ENCODE measurements at places on chromosomes 5 and 9.

- no peak for DNase-seq
Measured at GRCh38 chr9:101626295-101626694, 31.5 kb upstream of the PPP3R2 start.

GRCh38 chr9:124793015-124793541, 16.1 kb downstream of the OLFML2A start:
- DNase-seq, result no peak

GRCh38 chr5:125877248-125877647, 546.0 kb upstream of the GRAMD2B start:
- no peak for DNase-seq

GRCh38 chr5:40630126-40630525, 49.6 kb upstream of the PTGER4 start:
- DNase-seq, result no peak

GRCh38 chr9:209143-209758, 5.4 kb upstream of the DOCK8 start:
- no peak for DNase-seq

DNA sequence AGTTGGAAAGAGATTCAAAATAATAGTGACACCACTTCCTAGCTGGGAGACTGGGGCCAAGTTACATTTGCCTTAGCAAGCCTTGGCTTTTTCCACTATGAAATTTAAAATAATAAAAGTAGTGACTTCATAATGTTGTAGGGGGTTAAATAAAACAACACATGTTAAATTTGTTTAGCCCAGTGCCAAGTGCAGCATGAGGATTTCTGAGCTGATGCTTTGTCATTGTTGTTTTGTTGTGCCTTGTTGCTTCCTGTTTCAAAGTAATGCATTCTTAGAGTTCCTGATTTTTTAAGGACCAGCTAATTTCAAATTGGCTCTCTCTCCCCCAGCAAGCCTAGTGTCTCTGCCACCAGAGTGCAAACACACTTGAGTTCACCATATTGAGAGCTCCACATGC, 270.7 kb upstream of the PAPPA start:
- no peak for DNase-seq

DNA sequence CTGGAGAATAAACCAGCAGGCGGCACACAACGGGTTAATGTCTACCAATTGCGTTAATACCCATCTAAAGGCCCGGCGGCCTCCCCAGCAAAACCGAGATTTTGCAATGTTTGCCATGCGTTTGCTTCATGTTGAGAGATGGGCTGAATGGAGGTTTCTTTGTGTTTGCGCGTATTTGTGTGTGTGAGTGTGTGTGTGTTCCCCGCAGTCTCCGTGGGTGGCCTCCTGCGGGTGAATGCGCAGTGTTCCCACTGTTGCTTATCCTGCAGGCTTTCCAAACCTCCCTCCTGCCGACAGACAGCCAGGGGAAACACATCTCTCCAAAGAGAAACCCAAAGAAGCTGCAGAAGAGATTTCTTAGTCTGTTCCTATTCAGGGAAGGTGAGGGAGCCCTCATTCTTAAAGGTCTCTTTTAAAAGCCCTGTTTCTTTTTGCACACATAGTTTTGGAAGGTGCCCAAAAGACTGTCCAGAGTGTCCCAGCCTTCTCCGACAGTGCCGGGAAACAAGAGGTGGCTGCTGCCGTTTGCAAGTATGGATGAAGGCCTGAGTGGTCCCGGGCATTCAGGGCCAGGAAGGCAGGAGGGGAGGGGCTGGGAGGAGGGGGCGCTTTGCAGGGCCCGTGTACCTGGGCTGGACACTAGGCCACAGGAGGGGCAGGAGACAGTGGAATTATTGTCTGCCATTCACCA, 103.8 kb upstream of the ERCC6L2 start:
- DNase-seq, result no peak

GRCh38 chr5:53917095-53917494, 356.7 kb downstream of the NDUFS4 start:
- DNase-seq, result no peak

DNA sequence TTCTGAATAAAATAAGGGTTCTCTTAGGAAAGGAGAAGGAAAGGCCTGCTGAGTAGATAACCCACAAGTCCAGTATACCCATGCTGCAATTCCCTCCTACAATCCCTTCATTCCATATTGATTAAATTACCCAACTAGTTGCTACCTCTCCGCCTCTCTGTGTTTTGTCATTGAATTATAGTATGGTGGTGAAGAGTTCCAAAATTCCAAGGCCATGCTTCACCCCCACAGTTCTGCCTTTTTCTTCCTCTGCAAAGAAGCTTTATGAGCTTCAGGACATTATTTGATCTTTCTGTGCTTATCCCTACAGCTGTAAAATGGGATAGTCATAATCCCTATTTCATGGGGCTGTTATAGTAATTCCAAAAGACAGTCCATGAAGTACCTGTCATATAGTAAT, 215.6 kb downstream of the ACTL7B start:
- no peak for DNase-seq

- DNase-seq, result no peak
Measured at GRCh38 chr9:123447934-123448646, 92.1 kb downstream of the CRB2 start.

- no peak for DNase-seq
Measured at GRCh38 chr9:129185991-129186390, 7.9 kb upstream of the IER5L start.

GRCh38 chr5:139014726-139015125, 139.6 kb upstream of the LRRTM2 start:
- no peak for DNase-seq

- DNase-seq, result no peak
Measured at GRCh38 chr9:603126-603525, 238.4 kb upstream of the DMRT1 start.

DNA sequence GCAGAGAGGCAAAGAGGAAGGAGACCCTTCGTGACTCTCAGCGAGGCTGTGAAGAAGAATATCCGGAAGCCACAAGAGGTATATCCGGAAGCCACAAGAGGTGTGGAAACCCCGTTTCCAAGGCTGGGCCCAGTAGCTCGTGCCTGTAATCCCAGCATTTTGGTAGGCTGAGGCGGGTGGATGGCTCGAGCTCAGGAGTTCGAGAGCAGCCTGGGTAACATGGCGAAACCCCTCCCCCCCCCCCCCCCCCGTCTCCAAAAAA, 612 bp upstream of the BBLN start:
- peak; percentile 9 for DNase-seq
